SK-N-MC (cell line): ENCODE measurements at places on chromosomes 11 and 22.

DNA sequence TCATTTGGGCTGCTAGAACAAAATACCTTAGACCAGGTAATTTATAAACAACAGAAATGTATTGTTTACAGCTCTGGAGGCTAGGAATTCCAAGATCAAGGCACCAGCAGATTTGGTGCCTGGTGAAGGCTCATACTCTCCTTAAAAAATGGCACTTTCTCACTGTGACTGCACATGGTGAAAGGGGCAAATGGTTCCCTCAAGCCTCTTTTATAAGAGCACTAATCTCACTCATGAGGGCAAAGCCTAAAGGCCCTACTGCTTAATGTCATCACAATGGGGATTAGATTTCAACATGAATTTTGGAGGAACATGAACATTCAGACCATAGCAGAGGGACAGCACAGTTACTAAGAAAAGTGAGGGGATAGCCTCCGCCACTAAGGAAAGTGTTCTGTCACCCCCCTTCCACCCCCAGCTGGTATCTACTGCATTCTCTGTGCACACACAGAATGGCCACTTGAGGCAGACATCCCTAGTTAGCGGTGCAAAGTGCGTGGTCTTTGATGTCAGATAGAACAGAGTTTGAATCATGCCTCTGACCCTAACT lies 47.2 kb upstream of the CEP295 start:
- no peak for DNase-seq

GRCh38 chr11:2798951-2799761 lies 86.4 kb downstream of the CDKN1C start:
- DNase-seq = no peak

DNA sequence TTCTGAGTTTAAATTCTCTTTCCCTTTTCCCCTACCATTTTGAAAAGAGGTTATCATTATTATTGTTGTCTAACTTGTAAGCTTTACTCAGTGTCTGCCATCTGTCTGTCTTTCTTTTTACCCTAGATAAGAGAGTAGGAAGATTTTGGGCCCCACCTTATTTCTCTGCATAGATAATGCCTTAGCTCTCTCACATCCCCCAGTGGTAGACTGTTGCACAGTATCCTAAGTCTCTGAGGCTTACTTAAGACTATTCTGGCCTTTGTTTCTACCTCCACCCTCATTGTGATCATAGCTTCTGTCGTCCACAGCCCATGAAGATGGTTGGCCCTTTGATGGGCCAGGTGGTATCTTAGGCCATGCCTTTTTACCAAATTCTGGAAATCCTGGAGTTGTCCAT lies 3.6 kb upstream of the OR51L1 start:
- no peak for DNase-seq

DNA sequence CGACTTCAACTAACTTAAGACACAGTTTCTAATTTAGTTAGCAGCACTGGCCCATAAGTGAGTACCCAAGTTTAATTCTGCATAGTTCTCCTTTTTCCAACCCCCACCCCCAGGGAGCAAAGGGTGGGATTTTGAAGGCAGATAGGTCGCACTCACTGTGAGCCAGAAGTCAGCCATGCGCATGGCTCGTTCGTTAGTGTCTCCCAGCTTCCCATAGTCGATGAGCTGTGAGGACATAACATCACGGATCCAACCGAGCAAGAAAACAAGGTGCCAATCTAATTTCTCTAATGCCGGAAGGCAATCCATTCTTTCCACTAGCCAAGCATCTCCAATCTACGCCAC lies 577 bp downstream of the MRPL17 start:
- DNase-seq = no peak

- DNase-seq = no peak
These were observed 8.4 kb downstream of the LRRC10B start for GRCh38 chr11:61516675-61517572.

DNA sequence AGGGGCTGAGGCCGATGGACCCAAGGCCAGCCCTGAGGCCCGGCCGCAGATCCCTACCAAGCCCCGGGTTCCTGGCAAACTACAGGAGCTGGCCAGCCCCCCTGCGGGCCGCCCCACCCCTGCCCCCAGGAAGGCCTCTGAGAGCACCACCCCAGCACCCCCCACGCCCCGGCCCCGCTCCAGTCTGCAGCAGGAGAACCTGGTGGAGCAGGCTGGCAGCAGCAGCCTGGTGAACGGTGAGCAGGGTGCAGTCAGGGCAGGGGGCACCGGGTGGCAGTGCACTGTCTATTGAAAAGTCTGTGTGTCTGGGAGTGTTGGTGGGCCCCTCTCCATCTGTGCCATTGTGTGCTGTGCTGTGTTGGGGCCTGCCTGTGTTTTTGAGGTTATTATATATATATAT lies 16.1 kb downstream of the MICALL1 start:
- no peak for DNase-seq

DNA sequence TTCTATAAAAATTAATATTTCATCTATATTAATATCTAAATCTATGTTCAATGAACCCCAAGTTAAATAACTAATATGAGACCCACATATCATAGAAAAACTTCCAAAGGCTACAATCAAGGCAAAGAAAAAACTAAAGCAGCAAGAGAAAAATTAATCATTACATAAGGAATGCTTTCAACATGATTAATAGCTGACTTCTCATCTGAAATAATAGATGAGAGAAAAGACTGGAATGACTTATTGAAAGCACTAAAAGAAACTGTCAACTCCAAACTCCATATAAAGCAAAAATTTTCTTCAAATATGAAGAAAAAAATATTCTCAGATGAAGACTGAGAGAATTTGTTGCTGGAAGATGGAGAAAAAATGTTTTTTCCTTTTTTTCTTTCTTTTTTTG lies 13.0 kb downstream of the TRIM5 start:
- no peak for DNase-seq

DNA sequence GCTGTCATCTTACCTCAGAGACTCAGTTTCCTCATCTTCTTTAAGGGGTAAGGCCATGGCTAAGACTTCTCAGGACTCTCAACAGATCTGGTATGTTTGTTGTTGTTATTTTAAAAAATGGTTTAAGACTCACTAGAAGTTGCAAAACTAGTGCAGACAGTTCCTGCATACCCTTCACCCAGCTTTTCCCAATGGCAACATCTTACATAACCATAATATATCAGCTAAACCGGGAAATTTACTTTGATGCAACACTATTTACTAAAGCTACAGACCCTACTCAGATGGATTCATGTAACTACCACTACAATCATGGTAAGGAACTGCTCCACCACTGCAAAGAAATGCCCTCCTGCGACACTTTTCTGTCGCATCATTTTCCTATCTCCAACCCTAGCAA lies 20.4 kb downstream of the LGR4 start:
- DNase-seq = no peak

DNA sequence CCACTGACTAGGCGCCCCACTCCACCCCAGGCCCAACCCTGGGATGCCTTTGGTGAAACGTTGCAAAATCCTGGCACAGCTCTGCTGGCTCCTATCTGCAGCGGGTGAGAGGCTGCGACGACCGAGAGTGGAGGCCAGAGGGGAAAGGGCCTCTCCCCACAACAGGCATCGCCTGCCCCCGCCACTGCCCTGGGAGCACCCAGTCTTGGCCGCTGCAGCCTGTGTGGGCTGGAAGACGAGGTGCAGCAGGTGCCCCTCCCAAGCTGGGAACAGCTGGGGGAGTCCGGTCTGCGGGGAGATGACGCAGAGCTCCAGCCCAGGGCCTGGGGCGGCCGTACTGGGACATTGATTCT lies 4.2 kb upstream of the PIM3 start:
- DNase-seq = no peak

DNA sequence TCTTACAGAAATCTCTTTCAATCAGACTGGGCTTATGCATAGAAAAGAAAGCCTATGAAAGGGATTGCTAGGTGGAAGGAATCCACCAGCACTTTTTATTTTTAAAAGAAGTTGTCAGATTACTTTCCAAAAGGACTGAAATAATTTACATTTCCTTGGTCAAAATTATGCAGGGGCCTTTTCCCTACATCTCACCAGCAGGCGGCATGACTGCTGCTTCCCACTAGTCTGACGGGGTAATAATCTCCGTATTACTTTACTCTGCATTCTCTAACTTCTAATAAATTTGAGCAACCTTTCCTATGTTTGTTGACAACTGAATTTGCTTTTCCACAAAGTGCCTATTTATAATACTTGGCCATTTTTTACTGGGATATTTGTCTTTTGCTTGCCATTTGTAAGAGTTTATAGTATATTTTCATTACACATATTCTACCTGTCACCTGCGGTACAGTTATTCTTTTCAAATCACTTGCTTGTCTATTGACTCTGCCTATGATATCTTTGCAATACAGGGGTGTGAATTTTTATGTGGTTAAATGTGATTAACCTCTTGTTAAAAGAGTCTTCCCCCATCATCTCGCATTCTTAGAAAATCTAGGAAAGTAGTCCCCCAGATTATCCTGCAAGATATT lies 51.9 kb upstream of the USP47 start:
- DNase-seq = no peak
